ENCODE measurements at places on chromosomes 16 and 17.

GRCh38 chr17:38740044-38740443 lies 8.1 kb downstream of the PCGF2 start:
- DNase-seq = no peak

GRCh38 chr17:34852614-34853013 lies 108.6 kb downstream of the CCT6B start:
- DNase-seq = no peak

- no peak for DNase-seq
These were observed 4.9 kb upstream of the PSMD7 start for GRCh38 chr16:74291577-74292208.

GRCh38 chr16:13898233-13898632 lies 21.7 kb upstream of the ERCC4 start:
- DNase-seq = no peak

DNA sequence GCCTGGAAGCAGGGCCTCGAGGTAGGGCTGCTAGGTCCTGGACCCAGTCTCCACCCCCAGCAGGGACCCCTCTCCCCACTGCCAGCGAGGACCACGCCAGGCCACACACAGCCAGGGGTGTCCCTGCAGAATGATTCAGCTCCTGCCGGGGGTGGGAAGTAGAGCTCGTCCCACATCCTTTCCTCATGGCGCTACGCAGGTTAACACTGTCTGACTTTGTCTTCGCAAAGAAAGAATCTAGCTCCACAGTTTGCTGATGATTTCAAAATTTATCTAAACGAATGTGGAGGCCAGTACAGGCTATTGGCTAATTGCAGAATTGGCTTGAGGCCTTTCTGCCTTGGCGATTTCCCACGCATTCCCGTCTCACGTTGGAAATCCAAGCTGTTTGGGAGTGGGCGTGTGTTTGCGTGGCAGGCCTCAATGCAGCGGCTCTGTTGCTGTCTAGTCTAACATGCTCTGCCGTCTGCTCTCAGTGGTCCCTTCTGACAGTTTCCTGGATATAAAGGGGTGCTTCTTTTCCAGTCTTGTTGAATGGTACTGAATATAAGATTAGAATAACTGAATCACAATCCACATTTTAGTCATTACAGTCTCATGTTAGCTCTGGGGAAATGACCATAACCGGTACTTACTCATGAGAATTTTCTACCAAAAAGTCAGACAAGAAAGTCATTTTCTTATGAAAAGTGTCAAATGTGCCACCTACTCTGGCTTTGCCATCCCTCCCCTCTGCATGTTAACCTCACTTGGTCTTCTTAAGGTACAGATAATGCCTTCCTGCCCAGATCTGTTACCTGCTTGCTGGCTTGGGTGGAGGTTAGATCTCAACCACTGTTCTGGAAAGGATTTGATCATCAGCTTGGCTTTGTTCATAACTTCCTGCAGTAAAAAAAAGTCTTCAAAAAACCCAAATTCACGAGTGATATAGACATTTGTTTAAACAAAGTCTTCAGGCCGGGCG lies 252.4 kb downstream of the NTN1 start:
- DNase-seq = no peak

GRCh38 chr17:794876-795275 lies 12.7 kb downstream of the MRM3 start:
- peak; percentile 83 for DNase-seq

DNA sequence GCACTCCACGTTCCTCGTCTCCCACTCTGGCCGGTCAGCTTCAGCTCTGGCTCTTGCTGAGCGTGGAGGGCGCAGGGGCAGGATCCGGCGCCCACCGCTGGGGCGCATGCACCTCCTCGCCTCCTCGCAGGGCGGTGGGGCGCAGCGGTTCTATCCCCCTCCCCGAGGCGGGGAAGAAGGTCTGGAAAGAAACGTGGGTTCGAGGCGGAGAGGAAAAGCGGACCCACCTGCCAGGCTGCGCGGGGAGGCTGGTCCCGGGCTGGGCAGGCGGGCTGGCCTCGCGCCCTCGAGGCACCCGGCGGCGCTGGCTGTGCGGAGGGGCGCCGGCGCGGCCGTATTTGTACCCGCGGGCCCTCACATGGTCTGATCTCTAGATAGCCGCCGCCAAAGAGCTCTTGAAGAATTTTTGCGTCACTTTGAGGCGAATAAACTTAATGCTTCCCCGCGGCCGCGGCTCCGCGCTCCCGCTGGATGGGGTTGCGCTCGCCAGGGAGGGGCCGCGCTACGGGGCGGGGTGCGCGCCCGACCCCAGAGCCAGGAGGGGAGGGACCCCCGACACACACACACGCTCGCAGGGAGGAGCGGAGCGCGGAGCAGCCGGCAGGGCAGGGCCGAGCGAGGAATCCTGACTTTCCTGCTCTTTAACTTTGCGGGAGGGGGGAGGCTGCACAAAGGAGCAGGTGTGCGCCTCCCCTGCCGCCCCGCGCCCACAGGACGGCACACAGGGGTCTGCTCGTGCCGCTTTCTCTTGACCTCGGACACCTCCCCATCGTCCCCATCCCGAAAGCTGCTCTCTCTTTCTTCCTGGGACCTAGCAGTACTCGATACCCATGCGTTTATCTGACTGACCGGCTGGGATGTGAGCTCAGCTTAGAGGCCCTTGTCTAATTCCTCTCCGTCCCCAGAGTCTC lies at the start of gene SLC6A4:
Gene SLC6A4, minus strand, starts transcription at position 312 of the 911 bp plus-strand sequence. CDS start 13,739 bp downstream, outside the sequence.
- DNase-seq = peak; percentile 70

- no peak for DNase-seq
These were observed 5.6 kb downstream of the SLC16A3 start for GRCh38 chr17:82234211-82235055.

DNA sequence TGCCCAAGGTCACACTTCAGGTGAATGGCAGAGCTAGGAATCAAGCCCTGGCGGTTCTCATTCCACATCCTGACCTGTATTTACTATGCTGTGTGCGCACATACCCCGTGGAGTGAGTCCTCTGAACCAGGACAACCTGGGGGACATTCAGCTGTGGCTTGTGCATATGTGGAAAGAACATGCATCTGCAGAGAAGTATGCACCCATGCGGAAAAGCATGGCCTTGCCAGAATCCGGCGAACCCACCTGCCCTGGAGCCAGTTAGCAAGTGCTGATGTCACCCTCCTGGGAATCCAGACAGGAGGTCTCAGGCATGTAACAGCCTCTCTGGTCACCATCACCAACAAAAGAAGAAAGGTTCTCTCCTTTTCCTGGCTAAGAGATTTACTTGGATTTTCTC lies 1.9 kb downstream of the RASL10B start:
- DNase-seq = no peak

- DNase-seq = no peak
These were observed 18.1 kb upstream of the ABCC12 start for GRCh38 chr16:48173889-48174288.

DNA sequence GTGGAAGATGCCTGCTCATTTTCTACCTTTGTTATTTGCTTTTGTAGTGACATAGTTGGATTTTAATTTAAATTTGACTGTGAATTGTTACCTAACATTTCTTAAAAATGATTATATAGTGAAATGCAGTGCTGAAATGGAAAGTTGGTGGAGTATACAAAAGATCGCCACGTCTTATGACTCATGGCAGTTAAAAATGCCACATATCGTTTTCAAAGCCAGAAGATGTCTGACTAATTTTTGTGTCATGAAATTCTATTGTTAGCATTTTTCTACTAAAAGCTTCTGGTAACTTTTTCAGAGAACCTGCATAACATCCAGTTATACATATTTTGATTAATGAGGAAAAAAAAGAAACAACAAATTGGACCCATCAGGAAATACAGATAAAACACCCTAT lies 20.6 kb downstream of the MAP2K4 start:
- no peak for DNase-seq

- no peak for DNase-seq
These were observed 27.7 kb downstream of the WWOX start for GRCh38 chr16:78127130-78127529.

- no peak for DNase-seq
These were observed 237.7 kb downstream of the CDH13 start for GRCh38 chr16:82864332-82865040.

GRCh38 chr17:42531455-42532354 lies 4.3 kb upstream of the NAGLU start:
- peak; percentile 86 for DNase-seq

DNA sequence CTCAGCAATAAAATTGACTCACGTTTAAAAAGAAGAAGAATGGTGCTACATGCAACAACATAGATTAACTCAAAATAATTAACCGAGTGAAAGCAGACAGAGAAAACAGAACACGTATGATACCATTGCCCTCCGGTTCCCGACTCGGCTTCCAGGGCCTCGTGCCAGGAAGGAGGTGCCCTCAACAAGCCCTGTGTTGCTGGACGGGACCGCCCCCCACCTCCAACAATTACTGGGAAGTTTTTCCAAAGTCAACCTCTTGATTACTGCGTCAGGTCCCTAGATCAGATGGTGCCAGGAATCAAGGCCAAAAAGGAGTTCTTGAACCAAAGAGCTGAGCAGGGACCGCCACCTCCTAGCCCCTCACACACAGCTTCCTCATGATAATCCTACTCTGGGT lies 20.4 kb downstream of the DNAH17 start:
- DNase-seq = no peak

DNA sequence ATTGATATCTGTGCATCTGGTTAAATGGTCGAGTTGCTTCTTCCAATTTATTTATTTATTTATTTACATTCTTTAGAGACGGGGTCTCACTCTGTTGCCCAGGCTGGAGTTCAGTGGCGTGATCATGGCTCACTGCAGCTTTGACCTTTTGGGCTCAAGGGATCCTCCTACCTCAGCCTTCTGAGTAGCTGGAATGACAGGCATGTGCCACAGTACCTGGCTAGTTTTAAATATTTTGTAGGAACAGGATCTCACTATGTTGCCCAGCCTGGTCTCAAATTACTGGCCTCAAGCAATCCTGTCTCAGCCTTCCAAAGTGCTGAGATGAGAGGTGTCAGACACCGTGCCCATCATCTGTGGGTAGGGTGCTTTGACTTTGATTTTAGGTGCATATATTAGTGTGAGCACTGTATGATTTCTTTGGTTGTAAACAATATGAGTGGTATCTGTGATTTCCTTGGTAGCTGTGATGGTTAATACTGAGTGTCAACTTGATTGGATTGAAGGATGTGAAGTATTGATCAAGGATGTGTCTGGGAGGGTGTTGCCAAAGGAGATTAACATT lies 90.2 kb downstream of the BCAS3 start:
- no peak for DNase-seq

DNA sequence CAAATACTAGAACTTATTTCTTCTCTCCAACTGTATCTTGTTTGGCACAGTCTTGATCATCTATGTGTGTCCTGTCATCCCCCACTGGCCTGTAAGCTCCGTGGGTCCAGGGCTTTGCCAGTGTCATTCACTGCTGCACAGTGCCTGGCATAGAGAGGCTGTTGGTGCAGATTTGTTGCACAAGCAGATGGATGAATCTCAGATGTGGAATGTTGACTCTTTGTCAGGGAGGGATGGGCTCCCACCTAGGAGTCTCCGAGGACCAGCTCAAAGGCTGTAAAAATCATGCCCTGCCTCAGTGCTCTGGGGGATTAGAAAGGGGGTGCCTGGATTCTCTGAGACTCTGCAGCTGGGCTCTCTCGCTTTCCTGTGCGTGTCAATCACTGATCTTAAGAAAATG lies 60.6 kb downstream of the RAB11FIP4 start:
- no peak for DNase-seq

DNA sequence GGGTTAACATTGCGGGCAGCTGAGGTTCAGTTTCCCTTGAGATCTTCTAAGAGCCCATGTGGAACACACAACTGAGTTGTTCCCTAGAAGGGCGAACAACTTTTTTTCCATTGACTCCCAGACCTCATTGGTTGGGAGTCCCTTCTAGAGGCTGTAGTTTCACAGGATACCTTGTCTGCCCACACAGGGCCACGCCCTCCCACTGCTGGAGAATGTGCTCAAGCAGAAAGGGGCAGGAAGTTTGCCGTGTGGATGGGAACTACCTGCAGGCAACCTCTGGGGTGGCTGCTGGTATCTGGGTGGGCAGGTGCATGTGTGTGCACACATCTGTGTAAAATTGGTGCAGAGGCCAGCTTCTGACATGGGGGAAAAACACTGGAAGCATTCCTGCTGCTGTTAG lies 178.8 kb upstream of the PSMD7 start:
- DNase-seq = no peak

DNA sequence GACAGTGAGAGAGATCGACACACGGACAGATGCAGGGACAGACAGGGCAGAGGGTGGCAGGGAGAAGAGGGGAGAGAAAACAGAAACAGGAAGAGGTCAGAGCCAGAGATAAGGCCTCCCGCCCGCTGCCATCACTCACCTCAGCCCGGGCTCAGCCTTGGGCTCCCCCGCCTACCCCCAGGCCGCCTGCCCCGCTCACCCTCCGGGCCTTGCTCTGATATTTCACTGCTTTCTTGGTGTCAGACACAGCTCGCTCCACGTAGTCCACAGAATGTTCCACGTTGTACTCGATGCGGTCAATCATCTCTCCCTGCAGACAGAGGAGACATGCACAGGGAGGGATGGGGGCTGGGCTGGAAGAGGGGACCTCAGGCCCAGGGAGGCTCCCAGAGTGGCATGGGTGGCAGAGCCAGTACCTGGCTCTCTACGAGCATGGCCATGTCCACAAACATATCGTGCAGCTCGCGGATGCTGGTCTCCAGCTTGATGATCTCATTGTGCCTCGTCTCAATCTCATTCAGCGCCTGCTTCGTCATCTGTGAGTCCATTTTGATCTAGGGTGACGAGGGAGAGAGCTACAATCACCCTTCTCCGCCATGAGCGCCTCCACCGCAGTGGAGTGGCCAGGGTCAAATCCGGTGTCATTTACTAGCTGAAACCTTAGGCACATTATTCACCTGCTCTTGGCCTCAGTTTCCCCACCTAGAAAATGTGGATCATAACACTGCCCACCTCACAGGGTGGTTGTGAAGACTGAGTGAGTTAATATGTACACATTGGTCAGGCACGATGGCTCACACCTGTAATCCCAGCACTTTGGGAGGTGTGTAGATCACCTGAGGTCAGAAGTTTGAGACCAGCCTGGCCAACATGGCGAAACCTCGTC lies 8.2 kb downstream of the HSD3B7 start:
- no peak for DNase-seq

DNA sequence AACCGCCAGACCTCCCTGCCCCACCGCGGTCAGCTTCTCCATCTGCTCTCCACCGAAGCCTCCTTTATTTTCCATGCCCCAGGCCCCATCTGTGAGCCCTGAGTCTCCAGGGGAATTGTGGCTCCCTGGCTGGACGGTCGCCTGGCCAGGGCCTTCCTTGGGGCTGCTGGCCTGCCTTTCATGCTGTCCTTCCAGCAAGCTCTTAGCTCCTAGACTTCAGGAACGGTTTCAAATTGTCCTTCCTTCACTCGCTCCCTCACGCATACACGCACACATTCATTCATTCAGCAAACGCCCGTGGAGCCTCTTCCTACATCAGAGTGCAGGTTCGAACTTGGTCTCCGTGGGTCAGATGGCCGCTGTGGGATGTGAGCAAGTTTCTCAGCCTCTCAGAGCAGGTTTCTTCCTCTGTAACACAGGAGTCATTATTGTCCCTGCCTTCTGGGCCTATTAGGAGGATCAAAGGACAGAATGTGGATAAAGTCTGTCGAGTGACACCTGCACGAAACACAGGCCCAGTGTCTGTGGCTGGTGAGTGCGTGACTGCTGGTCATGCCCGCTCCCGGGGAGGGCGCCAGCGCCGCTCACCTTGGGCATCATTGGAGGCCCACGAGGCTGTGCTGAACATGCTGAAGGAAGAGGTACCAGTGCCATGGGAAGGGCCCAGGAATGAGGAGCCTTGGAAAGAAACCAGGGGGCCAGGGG lies 18.7 kb upstream of the GSE1 start:
- DNase-seq = no peak

- DNase-seq = no peak
These were observed 12.8 kb downstream of the LRRC36 start for GRCh38 chr16:67339453-67339852.

Measured in D341Med (cell line).